ENCODE measurements at places on chromosomes 4 and X.
A peak's percentile ranks its signal among the peaks of the same experiment; 100 is the strongest.

DNA sequence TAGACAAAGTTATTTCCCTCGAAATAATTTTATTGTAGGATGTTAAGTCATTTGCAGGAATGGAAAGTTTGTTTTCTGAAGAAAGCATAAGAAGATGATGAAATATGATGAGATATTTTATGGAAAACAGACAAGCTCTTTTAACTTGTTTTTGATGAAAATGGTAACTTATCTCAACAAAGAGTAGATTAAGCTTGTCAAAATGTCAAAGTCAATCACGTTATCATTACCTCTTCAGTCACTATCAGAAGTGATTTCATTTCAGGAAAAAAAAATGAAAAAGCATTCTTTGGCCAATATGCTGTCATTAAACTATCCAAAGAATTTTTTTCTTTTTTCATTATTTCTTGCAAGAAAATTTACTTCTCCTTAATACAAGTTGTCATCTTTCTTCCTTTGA is 221.0 kb upstream of the ANKRD50 start:
- no peak for DNase-seq

- no peak for DNase-seq
These were observed 200.2 kb downstream of the CLCN4 start for GRCh38 chrX:10356979-10357378.

DNA sequence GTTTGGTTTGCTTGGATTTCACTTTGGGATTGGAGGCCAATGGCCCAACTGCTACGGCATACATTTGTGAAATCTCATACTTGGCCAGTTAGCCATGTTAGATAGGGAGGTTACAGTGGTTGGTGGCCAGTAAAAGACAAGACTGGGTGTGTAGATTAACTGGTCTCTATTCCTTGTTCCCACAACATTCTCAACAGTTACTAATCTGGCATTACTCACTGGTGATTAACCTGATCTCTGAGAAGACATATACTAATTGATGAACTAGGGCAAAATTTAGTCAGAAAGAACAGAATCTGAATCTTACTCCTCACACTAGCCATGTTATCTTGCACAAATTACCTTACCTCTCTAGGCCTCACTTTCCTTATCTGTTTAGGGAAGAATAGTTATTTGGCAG is 33.4 kb downstream of the GATB start:
- no peak for DNase-seq

GRCh38 chr4:53497487-53498244 is 93.6 kb downstream of the LNX1 start:
- DNase-seq, result peak; percentile 42

GRCh38 chrX:104098151-104098808 is 14.0 kb upstream of the ZCCHC18 start:
- peak; percentile 54 for DNase-seq
